Kidney glomerular epithelial cell (primary cell): ENCODE measurements at places on chromosomes 3 and 15.
A peak's percentile ranks its signal among the peaks of the same experiment; 100 is the strongest.

- no peak for DNase-seq
Measured at GRCh38 chr3:71645140-71645539, 61.6 kb upstream of the FOXP1 start.

DNA sequence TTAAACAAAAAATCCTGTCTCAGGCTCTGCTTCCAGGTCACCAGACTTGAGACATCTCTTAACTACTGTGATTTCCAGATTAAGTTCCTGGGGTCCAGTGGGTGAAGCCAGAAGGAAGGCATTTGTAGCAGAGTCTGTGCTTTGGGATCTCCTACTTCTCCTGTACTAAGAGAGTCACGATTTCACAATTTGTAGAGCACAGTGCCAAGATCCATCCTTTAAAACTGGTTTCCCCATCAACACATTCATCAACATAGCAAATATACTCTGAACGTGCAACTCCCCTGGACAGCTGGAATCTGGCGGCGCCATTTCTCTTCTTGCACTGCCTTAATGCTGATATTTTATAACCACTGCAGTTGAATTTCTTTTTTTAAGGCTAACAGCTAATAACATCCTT lies 33.2 kb downstream of the CDCP1 start:
- DNase-seq, result no peak

GRCh38 chr3:106533093-106533787 lies 664.4 kb upstream of the CBLB start:
- no peak for DNase-seq

GRCh38 chr3:133915685-133916658 lies 20.3 kb upstream of the RAB6B start:
- DNase-seq, result peak; percentile 52

- no peak for DNase-seq
Measured at GRCh38 chr15:35740761-35741160, 194.8 kb upstream of the DPH6 start.

DNA sequence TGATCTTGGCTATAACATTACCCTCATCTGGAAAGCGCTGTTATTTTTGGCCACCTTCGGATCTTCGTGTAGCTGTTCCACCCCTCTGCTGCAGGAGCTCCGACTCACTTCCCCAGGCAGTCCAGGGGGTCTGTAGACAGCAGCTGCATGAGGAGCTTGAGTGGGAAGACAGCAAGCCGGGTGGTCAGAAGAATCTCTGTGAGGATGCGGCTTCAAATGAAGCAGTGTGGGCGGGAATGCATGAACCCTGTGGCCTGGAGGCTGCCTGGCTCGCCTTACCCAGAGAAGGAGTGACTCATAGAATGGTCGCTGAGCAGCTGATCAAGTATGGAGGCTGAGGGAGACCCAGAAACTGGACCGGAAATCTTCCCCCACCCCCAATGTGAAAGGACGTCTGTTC lies 45.2 kb upstream of the NR2F2 start:
- peak; percentile 94 for DNase-seq

GRCh38 chr3:115418583-115418982 lies 204.7 kb upstream of the GAP43 start:
- DNase-seq, result no peak

GRCh38 chr3:142622405-142622804 lies 26.2 kb downstream of the PLS1 start:
- DNase-seq, result no peak

DNA sequence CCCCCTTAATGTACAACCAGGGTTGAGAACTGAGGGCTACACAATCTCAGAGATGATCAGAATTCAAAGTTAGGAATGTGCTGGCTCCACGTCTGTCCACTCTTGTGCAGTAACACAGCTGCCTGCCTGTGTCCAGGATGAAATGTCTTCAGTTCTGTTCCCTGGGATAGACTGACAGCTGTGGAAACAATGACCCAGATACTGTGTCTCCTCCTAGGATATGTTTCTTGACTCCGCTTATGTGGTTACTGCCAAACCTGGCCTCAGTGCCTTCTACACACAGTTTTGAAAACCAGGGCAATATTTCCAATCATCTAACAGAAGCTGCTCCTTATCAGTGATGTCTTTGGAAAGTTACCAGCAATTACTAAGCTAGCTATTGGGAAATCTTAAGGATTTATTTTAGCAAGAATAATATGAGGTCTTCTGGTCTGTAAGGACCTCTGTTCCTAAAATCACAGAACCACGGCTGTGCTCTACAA lies 67.6 kb downstream of the NOX5 start:
- no peak for DNase-seq

DNA sequence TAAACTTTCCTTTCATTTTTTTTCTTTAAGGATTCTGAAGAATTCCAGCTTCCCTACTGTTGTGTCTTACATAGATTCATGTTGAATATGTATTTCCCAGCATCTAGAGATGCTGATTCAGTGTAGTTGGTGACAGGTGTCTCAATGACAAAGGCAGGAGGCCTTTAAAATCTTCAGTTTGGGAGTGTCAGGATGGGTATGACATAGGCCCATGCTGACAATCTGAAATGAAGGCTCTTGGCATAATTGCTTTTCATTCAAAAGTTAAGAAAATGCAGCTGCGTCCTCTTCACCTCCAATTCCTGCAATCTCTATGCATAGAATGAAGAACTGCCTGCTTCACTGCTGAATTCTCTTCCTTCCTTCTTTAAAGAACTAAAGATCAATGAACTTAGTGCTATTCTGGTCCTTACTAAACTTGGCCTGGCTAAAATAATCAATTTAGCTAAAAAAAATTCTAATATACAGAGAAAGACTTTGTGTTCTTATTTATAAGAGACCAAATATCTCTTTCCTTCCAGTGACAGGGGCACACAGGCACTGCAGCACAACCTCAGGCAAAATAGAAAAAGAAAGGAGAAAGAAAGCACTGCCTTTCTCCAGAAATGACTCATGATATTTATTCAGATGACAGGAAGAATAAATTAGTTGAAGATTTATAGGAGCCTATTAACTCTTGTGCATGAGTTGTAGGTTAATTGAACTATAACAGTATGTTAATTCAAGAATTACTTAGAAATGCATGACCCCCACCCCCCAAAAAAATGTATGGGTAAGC lies 152.6 kb upstream of the GBE1 start:
- DNase-seq, result peak; percentile 27

GRCh38 chr3:31008994-31009393 lies 114.5 kb upstream of the GADL1 start:
- DNase-seq, result peak; percentile 24

DNA sequence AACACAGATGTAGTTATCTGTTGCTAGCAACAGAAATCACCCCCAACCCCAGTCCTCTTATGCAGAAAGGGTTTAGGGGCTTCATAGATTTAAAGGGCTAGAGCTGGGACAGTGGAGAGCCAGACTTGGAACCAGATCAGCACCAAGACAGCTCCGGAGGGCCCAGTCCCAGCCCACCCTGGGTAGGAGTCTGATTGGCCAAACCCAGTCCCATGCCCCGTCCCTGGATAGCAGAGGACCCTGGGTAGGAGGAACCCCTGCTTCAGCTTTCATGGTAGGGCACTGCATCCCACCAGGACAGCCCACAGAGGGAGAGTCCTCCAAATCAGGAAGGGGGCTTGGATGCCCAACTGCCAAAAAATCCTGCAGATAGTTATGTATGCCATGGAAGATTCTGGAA lies 103.0 kb downstream of the CORO2B start:
- no peak for DNase-seq

- no peak for DNase-seq
Measured at GRCh38 chr3:14453876-14454638, 51.7 kb downstream of the SLC6A6 start.

GRCh38 chr3:133474251-133474801 lies 74.5 kb downstream of the BFSP2 start:
- no peak for DNase-seq
